CD4-positive, alpha-beta T cell (primary cell): ENCODE measurements at places on chromosomes 16 and 17.
A peak's percentile ranks its signal among the peaks of the same experiment; 100 is the strongest.

GRCh38 chr17:58487589-58488427 is at the start of gene HSF5:
Gene HSF5, minus strand, starts transcription at chr17:58488408. Its CDS starts 134 bp downstream, at chr17:58488274.
- DNase-seq, result peak; percentile 72

DNA sequence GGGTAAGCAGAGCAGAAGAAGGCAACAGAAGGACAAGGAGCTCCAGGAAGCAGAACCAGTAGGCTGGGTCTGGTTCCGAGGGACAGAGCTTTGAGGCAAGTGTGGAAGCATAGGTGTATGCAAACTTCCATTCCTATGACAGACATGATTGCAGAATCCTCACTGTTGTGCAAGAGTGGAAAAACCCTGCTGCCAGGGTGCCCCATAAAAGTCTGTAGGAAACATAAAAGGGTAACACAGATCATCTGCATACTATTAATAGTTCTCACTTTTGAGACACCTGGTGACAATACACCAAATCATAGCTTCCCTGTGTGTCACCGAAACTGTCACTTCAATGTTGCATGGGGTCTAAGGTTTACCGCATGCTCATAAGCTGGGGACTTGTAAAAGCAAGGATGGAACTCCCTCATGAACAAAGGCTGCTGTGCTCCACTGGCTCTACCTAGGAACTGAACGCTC is 39.7 kb downstream of the ARHGAP17 start:
- no peak for DNase-seq

- no peak for DNase-seq
Observed at GRCh38 chr17:8935191-8935590, 30.3 kb downstream of the PIK3R5 start.

DNA sequence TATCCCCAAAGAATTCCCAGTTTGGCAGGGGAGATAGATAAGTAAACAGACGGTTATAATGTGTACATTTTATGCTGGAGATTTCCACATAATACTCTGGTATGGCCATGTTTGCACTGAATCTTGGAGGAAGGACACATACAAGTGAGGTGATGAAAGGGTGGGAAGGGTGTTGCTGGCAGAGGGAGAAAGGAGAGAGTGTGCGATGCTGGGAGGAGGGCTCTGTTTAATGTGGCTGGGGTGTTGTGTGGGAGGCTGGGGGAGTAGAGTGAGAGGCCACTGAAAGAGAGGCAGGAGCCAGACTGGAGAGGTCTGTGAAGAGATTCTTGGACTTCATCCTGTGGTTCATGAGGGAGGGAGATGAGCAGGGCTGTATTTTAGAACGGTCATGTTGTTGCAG is 87.6 kb downstream of the SPACA3 start:
- no peak for DNase-seq

DNA sequence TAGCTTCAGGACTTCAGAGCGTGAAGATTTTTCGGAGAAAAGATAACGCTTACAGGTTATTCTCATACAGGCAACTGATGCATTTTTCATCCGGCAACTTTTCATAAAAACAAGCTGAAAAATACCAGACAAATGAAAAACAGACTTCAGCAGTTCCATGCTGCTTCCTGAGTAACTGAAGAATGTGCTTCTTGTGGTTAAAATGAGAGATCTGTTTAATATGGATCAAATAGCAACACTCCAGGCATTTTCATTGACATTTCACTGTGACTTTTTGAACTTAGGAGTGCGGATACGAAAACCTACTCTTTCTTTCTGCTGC is 705 bp upstream of the PITPNC1 start:
- DNase-seq, result no peak

DNA sequence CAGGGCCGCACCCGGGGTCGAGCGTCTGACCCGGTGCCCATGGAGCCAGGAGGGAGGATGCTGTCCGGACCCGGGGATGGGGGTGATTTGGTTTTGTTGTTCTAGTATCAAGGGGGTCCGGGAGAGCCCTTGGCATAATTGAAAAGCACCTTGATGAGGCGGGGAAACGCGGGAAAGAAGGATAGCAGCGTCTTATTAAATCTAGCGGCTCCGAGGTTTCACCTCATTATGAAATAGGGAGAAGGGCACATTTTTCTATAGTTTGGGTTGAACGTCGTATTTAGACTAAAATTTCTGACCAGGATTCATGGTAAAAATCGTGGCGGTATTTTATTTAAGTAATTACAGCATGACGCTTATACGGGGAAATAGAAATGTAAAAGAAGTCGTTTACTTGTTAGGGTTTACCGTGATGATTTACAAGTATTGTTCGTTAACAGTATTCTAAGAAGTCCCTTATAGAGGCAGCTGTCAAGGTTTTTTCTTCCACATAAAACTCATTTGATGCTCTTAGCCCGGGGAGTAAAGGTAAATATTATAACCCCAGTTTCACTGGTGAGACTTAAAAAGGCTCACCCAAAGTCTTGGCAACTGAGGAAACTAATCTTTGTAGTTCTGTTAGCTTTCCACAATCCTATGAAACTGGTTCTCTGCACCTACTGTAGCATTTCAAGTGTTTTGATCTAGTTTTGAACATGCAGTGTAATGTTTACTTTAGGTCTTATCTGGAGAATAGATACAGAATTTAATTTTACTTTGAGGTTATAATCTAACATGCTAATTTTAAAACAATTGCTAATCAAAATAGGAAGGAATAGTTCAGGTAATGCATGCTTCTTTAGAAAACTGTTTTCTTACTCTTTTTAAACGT is 756 bp downstream of the LUC7L3 start:
- DNase-seq, result no peak

- DNase-seq, result no peak
Observed at GRCh38 chr17:73423159-73423715, 111.4 kb upstream of the CDC42EP4 start.

DNA sequence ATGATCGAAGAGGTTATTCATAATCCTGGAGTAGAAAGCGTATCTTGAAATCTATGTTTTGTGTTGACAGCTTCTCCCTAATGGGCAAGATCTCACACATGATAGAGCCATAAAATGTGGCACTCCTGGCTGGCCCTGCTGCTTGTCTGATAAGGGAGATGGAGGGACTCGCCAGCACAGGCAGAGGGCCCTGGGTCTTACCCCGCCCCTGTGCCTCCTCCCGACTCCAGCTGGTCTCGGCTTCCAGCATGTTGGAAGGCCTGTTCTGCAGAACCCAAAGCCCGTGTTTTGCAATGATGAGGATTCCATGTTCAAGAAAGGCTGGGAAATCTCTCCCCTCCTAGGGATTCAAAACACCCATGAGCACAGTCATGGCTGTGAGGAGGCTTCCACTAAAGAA is 106.7 kb upstream of the SDK2 start:
- DNase-seq, result no peak

GRCh38 chr17:41522301-41523224 is 3.9 kb upstream of the KRT15 start:
- no peak for DNase-seq

DNA sequence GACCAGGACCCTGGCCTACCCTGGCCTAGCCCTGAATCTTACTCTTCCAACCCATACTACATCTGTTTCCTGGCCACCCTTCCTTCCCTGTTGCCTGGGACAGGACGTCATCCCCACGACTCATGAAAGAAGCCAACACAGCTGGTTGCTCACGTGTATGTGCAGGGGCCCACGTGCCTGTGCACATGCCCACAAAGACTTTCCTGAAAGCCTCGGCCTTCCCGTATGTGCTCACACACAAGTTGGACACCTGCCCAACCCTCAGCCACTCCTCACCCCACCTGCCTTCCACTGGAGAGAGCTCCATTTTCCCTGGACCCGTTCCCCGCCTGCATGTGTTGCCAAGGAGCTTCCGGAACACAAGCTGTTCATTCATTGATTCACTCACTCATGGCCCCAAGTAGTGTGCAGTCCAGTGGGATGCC is 7.0 kb downstream of the PLXDC1 start:
- DNase-seq, result no peak

- DNase-seq, result no peak
Observed at GRCh38 chr17:64393000-64393402, 2.3 kb upstream of the PECAM1 start.

DNA sequence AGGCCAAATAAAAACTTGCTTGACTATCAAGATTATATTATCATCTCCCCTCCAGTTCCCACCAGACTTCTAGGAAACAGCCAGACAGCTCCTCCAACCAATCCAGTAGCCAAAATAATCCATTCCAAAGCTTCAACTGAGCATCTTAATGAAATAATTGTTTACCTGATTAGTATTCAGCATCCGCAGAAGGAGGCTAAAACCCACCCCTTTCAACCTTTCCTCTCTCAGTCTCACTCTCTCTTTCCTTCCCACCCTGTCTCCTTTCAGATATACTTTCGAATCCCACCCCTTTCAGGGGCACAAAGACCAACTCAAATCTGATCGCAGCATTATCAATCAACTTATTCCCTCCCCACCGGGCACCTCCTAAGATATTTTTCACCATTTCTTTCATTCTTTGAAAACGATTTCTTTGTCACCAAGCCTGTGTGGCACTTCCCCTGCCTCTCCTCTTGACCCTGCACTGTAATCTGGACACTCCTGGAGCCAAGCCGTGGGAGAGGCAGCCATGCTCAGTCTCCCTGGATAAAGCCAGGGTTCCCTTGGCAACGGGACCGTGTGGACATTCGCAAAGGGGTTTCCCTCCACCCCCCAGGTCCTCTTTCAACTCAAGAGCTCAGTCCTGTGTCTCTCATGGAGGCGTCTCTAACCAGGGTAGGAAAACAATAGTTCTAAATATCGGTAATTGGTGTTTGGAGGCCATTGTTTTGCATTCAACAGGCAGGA is at the start of gene ANKFN1:
ANKFN1 (plus strand) TSS at position 602 of the 729 bp plus-strand sequence. CDS start 59,193 bp downstream, outside the sequence.
- DNase-seq, result no peak

DNA sequence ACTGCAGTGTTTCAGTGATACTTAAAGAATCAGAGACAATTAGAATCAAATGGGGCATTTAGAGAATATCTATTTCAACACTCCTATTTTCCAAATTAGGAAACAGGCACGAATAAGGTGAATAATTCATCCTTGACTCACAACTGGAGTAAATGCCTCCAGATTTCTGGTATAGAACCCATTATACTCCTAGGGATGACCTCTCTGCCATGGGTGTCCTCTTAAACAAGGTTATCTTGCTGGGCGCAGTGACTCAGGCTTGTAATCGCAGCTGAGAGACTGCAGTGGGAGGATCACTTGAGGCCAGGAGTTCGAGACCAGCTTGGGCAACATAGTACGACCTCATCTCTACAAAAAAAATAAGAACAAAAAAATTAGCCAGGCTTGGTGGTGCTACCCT is 139.8 kb upstream of the ELAC2 start:
- no peak for DNase-seq

- no peak for DNase-seq
Observed at GRCh38 chr16:30780021-30780420, 7.0 kb downstream of the ZNF629 start.

DNA sequence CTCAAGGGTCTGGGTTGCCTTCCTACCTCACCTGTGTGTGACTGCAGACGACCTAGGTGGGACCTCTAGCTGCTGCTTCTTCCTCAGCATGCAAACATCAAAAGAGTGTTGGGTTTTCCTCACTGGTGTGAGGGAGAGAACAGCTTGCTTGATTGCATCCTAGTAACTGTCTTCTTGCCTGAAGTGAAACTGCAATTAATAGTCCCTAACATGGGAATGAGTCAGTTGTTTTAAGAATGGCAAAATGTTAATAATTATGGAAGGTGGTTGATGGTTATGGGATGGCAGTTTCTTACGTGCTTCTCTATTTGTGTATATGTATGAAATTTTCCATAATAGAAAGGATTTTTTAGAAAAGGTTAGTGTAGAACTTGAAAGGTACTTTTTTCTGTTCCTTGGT is 5.9 kb downstream of the POLR2C start:
- no peak for DNase-seq

- no peak for DNase-seq
Observed at GRCh38 chr17:50039058-50039457, 16.9 kb upstream of the ITGA3 start.

DNA sequence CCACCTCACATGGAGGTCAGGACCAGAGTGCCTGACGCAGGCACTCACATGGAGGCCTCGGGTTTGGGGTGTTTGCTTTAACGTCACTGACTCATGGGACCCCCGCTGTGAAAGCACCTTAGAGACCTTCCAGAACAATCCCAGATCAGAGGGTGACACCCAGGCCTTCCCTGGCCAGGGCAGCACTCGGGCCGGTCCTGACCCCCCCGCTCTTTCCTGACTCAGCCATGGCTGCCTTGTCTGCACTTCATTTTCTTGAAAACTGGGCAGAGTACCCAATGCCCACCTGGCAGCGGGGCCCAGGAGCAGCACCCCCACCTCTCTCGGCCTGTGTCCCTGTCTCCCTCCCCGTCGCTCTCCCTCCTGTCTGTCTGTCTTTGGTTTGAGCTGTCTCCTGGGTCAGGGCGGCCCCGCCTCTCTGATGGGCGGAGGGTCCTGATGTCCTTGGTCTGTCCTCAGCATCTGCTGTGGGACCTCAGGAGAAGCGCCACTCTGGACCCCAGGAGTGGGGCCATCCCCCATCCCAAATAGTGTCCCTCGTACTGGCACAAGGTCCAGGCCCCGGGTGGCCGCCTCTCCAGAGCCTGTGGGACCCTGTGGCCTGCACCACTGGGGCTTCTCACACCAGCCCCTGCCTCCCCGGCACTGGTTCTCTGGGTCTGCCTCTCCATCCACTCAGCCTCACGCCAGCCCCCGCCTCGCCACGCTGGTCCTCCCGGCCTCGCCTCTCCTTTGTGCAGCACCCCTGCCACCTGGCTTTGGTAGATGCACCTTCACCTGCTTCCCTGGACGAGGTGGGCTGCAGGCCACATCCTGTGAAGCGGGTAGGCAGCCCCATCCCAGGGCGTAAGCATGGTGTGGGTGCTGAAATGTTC is 55.9 kb upstream of the ZNF469 start:
- no peak for DNase-seq

GRCh38 chr17:62111562-62112171 is 46.6 kb upstream of the MED13 start:
- DNase-seq, result no peak

- no peak for DNase-seq
Observed at GRCh38 chr17:43342589-43342890, 56.3 kb upstream of the ARL4D start.

- no peak for DNase-seq
Observed at GRCh38 chr17:2500446-2500845, 11.2 kb downstream of the METTL16 start.
